ENCODE measurements at places on chromosomes 6 and 20. TPM values are rescaled to one million over a fixed set of nuclear protein-coding genes. Genes with fewer than 3 reads are reported as not detected.
A peak's percentile ranks its signal among the peaks of the same experiment; 100 is the strongest.

DNA sequence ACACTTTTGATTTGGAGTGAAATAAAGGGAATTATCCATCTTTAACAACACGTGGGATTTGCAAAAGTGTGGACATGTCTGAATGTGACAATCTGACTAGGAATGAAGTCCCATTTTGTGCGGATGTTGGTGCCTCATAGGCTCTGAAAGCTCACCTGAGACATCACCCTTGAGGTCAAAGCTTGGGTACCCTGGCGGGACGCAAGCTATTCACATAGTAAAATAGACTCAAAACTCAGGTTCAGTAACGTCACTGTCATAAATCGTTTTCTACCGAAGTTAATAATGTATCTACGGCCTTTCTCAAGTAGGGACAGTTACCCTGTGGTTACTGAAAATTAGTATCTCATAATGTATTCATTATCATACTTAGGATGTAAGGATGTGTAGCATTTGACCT lies 61.8 kb downstream of the AKAP12 start:
- DNase-seq = no peak

- DNase-seq = no peak
Measured at GRCh38 chr6:156617376-156617775, 159.8 kb upstream of the ARID1B start.

- no peak for DNase-seq
Measured at GRCh38 chr6:82372656-82373055, 9.0 kb downstream of the TPBG start.

GRCh38 chr6:130676077-130676772 lies 151.0 kb upstream of the SMLR1 start:
- no peak for DNase-seq

GRCh38 chr6:29510202-29510601 lies 22.4 kb upstream of the MAS1L start:
- DNase-seq = no peak

DNA sequence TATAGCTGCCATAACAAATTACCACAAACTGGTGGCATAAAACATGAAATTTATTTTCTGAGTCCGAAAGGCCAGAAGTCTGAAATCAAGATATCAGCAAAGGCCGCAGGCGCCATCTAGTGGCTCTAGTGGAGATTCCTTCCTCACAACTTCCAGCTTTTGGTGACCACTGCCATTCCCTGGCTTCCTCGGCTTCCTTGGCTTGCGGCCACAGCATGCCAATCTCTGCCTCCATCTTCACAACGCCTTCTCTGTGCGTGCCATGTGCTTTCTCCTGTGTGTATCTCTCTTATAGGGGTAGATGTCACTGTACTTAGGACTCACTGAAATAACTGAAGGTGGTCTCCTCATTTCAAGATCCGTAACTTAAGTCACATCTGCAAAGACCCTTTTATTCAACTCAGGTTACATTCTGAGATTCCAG lies 5.4 kb upstream of the PLAGL1 start:
- peak; percentile 83 for DNase-seq

- no peak for DNase-seq
Measured at GRCh38 chr20:53734006-53734688, 140.5 kb upstream of the ZNF217 start.

- no peak for DNase-seq
Measured at GRCh38 chr6:4362326-4362725, 227.0 kb upstream of the ECI2 start.

DNA sequence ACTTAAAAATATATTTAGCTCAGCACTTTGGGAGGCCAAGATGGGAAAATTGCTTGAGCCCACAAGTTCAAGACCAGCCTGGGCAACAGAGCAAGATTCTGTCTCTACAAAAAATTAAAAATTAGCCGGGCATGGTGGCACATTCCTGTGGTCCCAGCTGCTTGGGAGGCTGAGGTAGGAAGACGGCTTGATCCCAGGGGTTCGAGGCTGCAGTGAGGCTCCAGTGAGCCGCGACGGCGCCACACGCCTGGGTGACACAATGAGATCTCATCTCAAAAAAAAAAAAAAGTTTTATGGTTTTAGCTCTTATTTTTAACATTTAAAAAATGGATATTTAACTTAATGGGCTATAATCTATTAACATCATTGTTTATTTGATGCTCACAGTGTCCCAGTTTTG lies 97.2 kb upstream of the RIPOR2 start:
- DNase-seq = no peak

DNA sequence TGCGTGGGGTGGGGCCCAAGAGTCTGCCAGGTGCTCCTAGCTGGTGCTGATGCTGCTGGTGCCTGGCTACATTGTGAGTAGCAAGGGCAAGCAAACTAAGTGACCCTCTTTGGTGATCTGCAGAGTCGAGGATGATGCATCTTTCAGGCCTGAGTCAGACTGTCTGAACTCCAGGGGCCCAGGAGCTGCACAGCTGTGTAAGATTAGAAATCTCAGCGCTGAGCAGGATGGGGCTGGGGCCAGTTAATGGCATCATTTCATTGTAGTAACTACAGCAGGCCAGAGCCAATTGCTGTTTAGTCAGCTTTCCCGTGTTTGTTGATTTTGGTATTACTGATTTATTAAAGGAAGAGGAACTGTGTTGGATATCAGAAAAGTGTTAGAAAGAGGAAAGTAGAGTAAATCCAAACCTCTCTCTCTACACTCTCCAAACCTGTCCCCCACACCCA lies 365.2 kb downstream of the PAX1 start:
- DNase-seq = no peak

- no peak for DNase-seq
Measured at GRCh38 chr6:45956663-45957062, 59.0 kb downstream of the CLIC5 start.

PRSS35 gene
- not detected for total RNA-seq

GPSM3 gene
- 4.9 TPM for total RNA-seq

ELOVL4 gene
- total RNA-seq = 34.4 TPM

ENPP3 gene
- total RNA-seq = 0.72 TPM

CCM2L gene
- total RNA-seq = 0.62 TPM
